Stimulated activated CD8-positive, alpha-beta memory T cell treated with anti-CD3 and anti-CD28 coated beads, Interleukin-4, amount 100 ng/mL, for 1 hour (primary cell): ENCODE measurements at places on chromosomes 7 and 10.

- DNase-seq, result no peak
Observed at GRCh38 chr7:148480479-148481146, 110.0 kb upstream of the C7orf33 start.

DNA sequence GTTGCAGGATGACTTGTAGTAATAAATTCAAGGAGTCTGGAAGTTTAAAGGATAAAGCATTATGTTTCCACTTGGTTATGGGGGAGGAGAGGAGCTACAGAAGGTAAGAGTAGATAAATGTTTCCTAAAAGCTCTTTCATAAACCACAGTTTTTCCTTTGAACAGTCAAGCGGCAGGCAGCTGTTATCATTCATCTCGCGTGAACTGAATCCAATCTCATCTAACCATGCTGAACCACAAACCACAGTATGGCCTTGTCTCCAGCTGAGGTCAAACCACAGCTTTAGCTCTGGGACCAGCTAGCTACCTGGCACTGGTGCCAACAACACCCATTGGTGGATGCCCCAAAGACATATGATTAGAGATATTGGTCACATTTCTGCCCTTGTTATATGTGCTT, 63.3 kb downstream of the NOC3L start:
- DNase-seq, result no peak

DNA sequence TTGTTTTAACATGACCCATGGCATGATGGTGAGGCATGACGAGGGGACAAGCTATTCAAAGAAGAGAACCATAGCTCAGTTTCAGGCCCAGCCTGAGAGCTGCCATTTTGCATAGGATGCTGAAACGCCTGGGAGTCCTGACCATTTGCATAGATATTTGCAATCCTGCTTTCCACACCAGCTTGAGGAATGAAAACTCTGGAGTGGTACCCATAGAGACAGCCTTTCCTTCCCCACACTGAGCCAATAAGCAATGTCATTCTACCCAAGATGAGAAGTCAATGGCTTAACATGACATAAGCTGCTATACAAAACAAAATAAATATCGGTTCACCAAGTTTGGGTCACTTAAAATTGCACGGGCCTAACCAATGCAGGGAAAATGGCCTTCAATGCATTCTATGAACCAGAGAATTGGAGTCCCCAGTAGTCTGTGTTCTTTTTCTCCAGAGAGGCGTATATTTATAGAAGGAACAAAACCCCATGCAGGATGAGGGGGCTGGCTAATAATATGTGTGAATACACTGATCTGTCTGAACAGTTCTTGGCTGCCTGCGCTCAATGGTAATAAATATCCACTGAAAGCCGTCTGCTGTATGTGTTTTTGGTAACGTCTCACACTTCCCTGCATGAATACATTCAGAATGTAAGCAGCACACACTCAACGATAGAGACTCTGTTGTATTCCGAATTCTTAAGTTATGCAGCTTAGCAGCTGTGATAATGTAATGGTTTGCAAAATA, 329.3 kb downstream of the FRMD4A start:
- no peak for DNase-seq

GRCh38 chr7:143205560-143206293, 16.1 kb upstream of the TAS2R40 start:
- no peak for DNase-seq

- no peak for DNase-seq
Observed at GRCh38 chr7:90387470-90388240, 15.6 kb upstream of the CLDN12 start.

DNA sequence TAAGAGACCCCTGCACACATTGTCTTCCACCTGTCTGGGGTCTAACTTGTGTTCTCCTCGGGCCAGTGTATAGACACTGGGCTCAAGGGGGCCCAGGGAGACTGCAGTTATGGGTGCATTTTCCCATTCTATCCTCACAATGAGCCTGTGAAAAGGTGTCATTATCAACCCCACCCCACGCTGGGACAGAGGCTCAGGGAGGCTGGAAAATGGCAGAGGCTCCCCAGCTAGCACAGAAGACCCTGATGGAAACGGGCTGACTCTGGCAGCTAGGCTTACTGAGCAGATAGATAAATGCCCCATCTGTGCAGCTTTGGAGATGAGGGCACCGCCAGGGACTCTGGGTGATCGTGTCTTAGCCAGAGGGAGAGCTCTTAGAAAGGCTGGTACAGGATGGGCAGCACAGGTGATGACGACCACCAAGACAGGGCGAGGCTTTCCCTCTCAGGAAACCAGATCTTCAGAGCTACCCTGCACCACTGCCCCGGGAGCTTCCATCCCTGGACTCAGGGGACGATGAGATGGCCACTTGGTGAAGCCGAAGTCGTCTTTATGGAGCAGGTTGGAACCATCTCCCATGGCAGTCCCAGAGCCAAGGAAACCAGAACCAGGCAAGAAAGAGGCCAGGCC, 58.2 kb upstream of the CHST15 start:
- DNase-seq, result no peak
